ENCODE measurements at places on chromosomes 2 and 18.

- no peak for DNase-seq
Measured at GRCh38 chr18:73563901-73564472, 583.6 kb downstream of the FBXO15 start.

- no peak for DNase-seq
Measured at GRCh38 chr2:107585851-107586250, 240.8 kb upstream of the RGPD4 start.

- no peak for DNase-seq
Measured at GRCh38 chr2:234490271-234491091, 6.4 kb downstream of the ARL4C start.

GRCh38 chr2:49261781-49262180 is 107.5 kb upstream of the FSHR start:
- no peak for DNase-seq

- peak; percentile 6 for DNase-seq
Measured at GRCh38 chr2:53969285-53969967, 1.4 kb downstream of the PSME4 start.

- DNase-seq = no peak
Measured at GRCh38 chr2:232405943-232406510, 617 bp upstream of the ALPG start.

- DNase-seq = no peak
Measured at GRCh38 chr2:219457784-219458369, 23.2 kb downstream of the SPEG start.

DNA sequence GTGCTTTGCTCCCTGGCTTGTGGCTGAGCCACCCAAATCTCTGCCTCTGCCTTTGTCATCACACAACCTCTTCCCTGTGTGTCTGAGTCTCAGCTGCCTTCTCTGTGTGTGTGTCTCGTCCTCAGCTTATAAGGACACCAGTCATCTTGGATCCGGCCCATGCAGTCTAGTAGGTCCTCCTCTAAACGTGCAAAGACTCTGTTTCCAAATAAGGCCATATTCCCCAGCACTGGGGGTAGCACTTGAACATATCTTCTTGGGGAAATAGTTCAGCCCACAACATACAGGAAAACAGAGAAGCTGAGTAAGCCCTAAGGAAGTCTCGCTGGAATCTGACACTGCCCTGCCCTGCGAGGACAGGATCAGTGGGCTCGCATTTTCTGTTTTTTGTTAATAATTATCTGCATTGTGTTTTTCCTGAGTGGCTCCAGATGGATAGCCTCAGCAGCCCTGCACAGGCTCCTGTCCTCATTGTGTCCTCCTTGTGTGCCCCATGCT is 42.1 kb downstream of the MTCL1 start:
- no peak for DNase-seq

DNA sequence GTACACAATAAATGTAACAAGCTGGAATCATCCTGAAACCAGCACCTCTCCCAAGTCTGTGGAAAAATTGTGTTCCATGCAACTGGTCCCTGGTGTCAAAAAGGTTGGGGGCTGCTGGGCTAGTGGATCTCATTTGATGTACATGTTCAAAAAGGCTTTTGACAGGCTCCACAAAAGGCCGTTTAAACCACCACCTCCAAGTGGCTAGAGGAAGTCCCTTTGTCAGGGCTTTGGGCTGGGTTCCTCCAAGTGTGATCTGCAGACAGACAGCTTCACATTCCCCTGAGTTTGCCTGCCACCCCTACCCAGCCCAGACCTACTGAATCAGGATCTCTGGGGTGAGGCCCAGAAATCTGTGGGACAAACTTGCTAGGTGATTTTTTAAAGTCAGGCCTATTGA is 84.7 kb downstream of the TGFA start:
- DNase-seq = no peak

DNA sequence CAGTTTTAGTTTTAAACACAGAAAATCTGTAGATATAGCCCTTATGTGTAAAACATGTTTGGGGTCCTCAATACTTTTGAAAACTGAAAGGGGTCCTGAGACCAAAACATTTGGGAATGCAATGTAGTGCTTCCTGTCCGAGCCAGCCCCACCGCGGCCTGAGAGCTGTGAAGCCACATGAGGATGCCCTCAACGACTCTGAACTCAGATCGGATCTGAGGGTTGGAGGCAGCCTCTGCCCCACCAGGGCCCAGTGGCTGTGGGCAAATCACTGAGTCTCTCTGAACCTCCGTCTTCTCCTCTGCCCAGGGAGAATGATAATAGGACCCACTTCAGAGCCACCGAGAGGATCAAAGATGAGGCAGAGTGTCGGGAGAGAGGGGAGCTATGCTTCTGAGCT is 33.4 kb upstream of the HPCAL1 start:
- no peak for DNase-seq

- DNase-seq = no peak
Measured at GRCh38 chr2:42786561-42787345, 5.6 kb downstream of the HAAO start.

DNA sequence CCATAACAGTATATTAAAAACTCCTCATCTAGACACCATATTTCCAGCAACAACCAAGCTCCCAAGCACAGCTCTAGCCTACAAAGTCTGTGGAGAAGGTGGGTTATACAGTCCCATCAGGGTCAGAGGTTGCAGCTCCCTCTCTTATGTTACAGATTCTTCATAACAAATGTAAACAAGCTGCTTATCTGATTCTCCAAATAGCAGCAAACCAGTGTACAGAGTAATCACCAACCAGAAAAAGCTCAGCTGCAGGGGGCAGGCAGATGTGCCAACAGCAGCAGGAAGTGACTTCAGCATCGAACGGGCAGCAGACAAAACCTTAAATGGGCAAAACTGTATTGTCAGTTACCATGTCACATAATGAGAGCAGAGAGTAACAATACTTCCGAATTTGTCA is 52.9 kb upstream of the NABP1 start:
- no peak for DNase-seq

DNA sequence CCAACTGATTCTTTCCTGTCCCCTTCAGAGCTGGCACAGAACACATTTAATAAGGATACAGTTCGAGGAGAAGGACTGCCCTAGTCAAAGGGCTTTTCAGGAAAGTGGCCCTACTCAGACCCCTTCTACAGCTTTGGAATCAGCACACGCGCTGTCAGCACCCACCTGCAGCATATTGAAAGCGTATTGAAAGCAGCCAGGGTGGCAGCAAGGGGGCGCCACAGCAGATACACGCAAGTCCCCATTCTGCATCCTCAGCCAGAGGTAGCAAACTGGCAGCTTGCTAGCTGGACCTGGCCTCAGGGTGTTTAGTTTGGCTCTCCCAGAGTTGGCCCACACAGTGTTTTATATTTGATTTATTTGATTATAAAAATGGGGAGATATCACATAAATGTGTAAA is 101.0 kb upstream of the NT5C1B start:
- no peak for DNase-seq

DNA sequence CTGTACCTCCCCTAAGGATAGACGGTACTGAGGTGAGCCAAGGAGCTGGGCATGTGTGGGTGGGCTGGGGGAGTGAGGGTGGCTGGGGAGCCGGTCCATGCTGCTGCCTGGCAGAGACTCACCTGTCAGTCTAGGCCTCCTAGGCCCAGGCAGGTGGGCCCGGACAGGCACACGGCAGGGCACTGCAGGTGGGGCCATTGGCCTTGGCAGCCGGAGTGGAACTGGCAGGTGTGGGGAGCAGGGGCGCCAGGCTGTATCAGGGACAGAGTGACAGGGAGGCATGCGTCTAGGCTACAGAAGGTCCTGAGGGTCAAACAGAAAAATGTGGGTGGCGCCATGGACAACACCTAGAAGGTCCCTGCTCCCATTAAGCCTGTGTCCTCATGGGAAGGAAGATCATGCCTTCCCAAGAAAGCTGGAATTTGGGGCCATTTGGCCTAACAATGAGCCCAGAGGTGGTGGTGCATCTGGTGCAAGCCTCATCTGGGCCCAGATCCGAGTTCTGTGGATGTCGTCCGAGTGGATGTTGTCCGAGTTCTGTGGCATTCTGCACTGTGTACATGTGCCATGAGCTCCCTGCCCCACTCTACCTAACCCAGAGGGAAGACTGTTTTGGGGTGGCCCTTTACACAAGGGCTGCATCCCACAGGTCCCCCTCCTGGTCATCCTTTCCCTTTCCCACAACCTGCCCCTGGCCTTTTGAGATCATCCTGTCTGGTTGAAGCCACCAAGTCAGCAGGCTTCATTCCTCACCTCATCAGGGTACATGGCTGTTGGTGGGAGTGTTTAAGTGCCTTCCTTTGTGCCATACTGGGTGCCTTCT is 249.7 kb downstream of the GLI2 start:
- DNase-seq = no peak

- no peak for DNase-seq
Measured at GRCh38 chr18:5369513-5369912, 74.0 kb upstream of the ZBTB14 start.

DNA sequence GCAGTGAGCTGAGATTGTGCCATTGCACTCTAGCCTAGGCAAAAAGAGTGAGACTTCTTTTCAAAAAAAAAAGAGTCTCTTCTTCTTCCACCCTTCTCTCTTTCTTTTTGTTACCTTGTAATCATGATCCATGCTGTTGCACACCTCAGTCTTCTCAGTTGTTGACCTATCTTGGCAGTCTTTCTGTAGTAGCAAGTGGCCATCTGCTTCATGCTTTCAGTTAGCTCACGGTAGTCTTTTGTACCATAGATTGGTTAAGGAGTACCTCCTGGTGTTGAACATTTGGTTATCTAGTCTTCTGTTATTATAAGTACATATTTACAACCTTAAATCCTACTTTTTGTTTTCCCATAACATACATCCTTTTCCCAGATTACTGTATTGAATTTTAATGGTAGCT is 3.1 kb downstream of the GORASP2 start:
- DNase-seq = no peak

GRCh38 chr18:12849548-12849947 is 34.5 kb downstream of the PTPN2 start:
- DNase-seq = no peak

DNA sequence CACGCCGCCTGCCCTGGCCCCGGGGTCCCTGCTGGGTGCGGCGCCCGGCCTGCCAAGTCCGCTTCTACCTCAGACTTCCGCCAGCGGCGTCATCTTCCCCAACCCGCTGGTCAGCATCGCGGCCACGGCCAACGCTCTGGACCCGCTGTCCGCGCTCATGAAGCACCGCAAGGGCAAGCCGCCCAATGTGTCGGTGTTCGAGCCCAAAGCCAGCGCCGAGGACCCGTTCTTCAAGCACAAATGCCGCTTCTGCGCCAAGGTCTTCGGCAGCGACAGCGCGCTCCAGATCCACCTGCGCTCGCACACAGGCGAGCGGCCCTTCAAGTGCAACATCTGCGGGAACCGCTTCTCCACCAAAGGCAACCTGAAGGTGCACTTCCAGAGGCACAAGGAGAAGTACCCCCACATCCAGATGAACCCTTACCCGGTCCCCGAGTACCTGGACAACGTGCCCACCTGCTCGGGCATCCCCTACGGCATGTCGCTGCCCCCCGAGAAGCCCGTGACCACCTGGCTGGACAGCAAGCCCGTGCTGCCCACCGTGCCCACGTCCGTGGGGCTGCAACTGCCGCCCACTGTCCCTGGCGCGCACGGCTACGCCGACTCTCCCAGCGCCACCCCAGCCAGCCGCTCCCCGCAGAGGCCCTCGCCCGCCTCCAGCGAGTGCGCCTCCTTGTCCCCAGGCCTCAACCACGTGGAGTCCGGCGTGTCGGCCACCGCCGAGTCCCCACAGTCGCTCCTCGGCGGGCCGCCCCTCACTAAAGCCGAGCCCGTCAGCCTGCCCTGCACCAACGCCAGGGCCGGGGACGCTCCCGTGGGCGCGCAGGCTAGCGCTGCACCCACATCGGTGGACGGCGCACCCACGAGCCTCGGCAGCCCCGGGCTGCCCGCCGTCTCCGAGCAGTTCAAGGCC is 13.7 kb downstream of the SALL3 start:
- no peak for DNase-seq

DNA sequence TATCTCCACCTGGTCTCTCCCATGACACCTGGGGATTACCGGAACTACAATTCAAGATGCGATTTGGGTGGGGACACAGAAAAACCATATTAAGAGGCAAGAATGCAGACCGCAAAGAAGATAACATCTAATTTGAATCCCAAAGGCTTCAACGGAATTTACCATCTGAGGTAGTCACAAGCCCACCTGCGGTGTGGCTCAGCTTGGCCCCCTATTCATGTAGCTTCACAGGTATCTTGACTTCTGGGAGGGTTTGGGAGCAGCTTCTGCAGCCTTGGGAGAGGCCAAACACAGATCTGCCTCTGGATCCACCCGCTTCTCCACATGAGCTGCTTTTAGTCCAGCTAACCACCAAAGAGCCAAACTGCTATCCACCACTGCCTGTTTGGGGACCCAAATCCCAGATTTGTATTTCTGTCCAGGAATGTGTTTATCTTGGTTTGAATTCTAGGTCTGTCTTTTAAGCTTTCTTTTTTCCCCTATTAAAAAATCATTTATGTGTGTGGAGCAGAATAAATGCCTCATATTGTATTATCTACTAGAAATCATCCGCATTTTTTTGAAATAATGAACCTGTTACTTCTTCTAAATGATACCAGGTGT is 247.6 kb downstream of the DLGAP1 start:
- DNase-seq = no peak

- DNase-seq = no peak
Measured at GRCh38 chr18:1922066-1922465, 649.2 kb downstream of the METTL4 start.

DNA sequence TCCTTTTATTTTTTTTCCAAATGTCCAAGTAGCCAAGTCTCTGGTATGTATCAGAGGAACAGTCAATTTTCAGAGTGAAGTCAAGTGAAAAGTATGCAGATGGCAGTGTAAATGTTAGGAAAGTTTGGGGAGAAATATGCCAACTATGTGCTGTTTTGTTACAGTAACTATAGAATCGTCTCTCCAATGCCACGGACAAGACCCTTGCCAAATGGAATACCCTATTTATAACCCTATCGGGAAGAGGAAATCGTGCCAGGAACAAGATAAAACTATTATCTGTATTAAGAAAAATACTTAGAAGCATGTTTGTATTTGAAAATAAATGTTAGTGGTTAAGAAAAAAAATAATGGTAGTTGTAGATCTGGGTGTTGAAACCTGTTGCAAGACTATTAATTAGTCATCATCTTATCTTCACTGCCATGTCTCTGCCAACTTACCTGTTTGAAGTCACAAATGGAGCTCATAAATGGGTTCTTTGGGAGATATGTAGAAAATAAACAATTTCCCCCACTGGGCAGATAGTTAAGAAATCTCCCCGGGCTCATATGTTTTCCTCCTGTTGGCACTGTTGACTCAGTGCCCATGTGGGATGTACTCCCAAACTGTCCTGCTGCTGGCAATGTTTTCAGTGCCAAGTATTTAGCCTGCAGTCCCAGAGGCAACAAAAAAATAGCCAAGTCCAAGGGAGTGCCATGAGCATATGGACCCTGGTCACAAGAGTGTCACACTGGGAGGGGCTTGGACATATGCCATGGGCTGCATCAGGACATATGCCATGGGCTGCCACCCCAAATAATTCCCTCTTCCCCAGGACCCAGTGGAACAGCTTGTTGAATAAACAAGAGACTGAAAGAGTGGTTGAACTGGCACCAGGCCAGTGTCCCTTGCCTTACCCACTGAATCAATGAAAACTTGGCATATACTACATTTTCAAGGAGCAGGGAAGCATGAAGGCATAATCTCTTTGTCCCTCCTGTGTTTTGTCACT is 366.9 kb downstream of the OSR1 start:
- no peak for DNase-seq
